ENCODE measurements at places on chromosomes 5 and 9.

DNA sequence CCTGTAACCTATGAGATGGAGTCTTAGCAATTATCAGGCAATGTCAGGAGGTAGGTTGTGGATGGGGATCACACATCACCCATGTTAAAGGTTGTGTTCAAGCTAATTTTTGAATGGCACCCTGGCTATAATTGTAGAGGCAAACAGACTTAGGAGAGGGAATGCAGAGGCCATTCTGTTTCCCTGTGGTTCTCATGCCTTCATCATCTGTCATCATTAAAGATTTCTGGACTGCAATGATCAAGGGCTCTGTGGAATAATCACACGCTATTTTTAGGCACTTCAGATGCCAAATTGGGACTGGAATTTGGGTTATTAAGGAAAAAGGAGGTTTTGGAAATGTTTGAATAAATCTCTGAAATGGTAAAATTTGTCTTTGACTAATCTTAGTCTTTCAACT is 1065.4 kb downstream of the TAF11L14 start:
- DNase-seq: no peak

DNA sequence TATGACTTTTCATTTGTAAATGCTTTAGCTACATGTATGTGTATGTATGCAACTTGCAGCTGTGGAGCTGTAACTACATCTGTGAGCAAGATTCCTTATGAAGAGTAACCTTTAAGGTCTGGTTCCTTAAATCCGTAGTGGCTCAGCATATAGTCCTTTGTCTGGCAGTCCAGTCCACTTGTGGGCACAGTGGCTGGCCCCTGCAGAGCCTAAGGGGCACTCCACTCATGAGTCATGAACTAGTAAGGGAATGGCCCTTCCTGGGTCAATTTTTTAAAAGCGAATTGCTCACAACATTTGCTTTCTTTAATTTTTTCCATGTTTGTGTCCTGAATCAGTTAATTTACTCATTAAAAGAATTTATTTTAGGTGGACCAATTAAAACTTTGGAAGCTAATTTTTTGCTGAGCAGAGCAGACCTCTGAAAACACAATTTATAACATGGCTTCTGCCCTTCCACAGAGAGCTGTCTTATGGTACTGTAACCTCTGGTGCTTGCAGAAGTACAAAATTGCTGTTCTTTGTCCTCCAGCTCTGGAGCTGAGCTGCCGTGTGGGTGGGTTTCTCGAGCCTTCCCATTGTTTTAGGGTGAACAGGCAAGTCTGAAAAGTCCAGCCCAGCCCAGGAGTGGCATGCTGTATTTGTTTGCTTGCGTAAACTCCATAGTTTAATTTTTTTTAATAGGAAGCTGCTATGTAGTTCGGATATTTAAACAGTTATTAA is 110.1 kb downstream of the MVB12B start:
- peak; percentile 26 for DNase-seq

GRCh38 chr5:74288448-74289108 is 351.9 kb downstream of the ENC1 start:
- no peak for DNase-seq

GRCh38 chr9:72165326-72165725 is 16.1 kb downstream of the GDA start:
- DNase-seq: no peak

- DNase-seq: peak; percentile 56
These were observed 789 bp downstream of the SEMA6A start for GRCh38 chr5:116573702-116574366.

GRCh38 chr9:101601904-101602765 is 7.4 kb upstream of the PPP3R2 start:
- DNase-seq: peak; percentile 60

- DNase-seq: no peak
These were observed 21.7 kb downstream of the ABO start for GRCh38 chr9:133253268-133253667.

DNA sequence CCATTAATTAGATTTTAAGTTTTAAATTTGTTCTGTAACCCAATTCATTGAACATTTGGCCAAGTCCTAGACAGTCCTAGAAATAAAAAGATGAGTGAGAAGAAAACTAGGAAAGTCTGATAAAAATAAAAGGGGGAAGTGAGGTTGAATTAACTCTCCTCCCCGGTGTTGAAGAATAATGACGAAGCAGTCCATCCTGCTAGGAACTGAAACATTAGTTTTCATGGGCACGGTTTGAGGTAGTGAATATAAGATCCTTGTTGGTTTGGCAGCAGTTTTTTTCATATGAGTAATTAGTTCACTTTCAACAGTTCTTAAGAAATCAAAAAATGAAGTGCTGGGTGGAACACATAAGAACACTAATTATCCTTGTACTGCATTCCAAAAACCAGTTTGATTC is 103.1 kb downstream of the MTREX start:
- DNase-seq: no peak

DNA sequence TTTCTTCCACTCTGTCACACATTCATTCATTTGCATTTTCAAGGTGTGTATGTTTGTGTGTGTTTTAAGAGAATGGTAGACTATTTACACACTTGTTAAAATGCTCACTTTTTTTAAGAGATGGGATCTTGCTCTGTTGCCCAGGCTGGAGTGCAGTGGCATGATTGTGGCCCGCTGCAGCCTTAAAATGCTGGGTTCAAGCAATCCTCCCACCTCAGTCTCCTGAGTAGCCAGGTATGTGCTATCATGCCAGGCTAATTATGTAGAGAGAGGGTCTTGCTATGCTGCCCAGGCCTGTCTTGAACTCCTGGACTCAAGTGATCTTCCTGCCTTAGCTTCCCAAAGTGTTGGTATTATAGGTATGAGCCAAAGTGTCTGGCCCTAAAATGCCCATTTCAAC is 173.5 kb downstream of the PDE4D start:
- DNase-seq: no peak

GRCh38 chr9:111005746-111006470 is 32.4 kb downstream of the LPAR1 start:
- no peak for DNase-seq

DNA sequence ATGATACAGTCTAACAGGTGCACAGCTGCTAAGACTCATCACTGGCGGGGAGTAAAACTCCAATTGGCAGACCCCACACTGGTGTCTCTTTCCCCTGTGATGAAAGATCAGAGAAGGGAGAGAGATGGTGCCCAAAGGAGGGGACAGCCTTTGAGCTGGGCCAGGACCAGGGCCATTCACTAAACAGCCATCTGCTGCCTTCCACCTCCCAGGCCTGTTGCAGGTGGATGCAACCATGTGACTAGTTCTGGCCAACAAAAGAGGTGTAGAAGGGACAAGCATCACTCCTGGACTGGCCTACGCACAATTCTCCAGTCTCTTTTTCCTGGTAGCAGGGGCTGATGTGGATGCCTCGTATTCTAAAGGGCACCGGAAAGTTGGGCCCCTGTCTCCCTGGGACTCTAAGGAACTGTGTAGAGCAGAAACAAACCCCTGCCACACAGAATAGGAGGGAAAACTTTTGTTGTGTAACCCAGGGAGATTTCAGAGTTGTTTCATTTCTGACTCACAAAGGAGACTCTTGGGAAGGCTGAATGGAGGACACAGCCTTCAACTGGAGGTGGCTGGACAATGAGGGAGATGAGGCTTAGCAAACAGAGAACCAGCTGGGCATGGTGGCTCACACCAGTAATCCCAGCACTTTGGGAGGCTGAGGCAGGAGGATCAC is 26.9 kb downstream of the TNIP1 start:
- DNase-seq: no peak

GRCh38 chr9:18721267-18721994 is 247.5 kb downstream of the ADAMTSL1 start:
- peak; percentile 78 for DNase-seq

- DNase-seq: no peak
These were observed 316.3 kb downstream of the GABRB2 start for GRCh38 chr5:161230221-161230620.

DNA sequence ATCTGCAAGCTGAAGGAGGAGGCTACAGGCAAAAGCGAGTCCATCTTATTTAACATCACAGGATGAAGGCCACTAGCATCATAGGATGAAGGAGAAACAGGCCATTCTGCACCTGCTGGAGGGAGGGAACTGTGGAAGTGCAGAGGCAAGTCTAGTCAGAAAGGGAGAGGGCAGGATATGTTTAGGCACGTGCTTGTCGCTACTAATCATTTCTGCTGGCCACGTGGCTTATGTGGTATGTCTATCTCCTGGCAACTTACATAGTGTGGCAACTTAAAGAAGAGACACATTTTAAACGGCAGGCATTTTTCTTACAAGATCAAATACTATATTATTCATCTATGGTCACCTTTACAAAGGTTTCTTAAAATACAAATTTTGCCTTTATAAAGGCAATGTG is 74.0 kb downstream of the GNAQ start:
- DNase-seq: no peak

DNA sequence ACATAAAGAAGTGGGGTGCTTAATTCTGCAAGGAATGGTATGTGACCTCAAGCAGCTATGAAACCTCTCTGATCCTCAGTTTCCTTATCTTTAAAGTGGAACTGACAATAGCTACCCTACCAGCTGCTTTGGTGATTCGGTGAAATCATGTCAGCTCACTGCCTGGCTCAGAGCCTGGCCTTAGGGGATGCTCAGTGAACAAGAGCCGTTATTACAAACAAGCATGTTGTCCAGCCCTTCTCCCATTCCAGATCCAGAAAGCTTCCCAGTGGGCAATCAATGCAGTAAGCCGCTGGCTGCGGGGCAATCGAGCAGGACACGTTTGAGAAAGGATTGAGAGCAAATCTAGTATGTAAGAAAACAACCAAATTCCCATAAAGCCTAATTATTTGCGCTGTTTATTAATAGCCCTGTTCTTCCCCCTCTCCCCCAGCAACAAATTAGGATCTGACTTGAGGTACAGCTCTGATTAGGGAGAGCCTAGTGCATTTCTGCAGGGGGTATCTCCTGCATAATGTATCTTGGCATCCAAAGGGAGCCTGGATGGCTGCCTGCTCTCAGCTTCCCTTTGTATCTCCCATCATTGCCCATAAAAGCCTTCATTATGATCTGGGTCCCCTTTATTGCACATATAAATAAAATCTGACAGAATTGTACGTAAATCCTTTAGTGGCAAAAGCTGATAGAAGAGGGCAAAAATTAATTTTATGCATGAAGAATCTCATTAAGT is 371.4 kb downstream of the TMEM232 start:
- no peak for DNase-seq

- DNase-seq: no peak
These were observed 237.2 kb downstream of the ROR2 start for GRCh38 chr9:91712811-91713210.

DNA sequence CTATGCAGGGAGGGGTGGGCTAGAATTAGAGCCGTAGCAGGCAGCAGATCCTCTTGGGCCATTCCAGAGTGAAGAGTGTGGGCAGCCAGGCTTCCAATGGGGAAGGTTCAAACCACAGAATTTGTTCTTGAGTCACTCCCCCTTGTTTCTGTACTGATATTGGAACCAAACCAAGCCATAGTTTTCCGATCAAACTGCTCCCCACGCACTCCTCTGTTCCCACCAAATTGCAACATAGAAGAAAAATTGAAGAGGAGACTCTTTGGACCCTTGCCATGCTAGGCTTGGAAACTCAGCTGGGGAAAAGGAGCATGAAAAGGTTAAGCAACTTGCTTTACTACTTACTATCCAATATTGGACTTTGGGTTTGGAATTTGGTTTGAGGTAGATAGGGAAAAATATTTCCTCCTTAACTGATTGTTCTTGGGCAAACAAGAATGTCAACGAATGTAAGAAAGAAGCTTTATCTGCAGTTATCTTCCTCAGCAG is 165.8 kb upstream of the NR3C1 start:
- no peak for DNase-seq

DNA sequence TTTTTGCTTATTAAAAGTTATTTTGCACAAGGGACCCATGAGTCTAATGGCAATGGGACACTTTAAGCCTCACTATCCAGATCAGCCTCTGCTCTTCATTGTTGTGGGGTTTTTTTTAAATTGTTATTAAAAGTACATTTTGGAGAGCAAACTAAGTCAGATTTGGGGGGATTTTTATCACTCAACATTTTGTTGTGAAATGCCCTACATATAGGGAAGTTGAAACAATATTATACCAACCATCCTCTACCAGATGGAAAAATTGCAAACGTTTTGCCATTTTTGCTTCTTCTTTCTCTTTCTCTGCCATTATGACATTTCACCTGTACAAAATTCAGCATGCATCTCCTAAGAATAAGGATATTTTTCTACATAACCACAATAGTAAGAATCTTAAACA is 75.3 kb downstream of the SLC1A3 start:
- DNase-seq: no peak

DNA sequence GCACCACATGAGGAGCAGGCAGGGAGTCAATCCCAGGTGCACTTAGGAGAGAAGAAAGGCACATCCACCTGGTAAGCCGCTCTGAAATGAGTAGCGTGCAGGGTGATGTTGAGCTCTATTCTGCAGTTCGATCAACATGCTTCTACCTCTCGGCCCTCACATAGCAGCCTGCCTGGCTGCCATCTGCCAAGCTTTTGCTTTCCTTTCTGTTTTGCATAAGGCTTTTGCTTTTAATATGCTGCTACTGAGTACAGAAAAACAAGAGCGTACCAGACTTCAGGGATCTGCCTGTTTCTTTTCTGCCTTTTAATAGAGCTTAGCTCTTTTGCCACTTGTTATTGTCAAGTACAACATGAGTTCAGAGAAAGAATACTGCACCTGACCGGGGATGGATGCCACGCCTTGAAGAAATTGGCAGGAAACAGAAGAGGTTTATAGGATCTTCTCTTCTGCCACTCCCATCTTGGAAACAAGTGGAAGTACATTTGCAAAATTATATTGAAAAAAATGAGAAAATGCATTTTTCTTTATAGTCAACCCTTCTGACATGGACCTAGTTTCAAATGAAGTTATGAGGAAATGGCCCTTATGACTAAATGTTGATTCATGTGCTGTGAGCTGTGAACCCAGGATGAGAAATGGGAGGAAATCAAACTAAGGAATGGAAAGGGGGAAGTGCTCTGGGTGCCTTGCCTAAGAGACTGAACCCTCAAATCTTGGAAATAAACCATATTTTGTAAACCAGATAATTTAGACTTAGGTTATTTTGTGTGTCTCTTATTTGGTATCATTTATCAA is 4.0 kb upstream of the FCHO2 start:
- DNase-seq: no peak

- DNase-seq: no peak
These were observed 164.1 kb downstream of the WDR70 start for GRCh38 chr5:37543216-37543615.

DNA sequence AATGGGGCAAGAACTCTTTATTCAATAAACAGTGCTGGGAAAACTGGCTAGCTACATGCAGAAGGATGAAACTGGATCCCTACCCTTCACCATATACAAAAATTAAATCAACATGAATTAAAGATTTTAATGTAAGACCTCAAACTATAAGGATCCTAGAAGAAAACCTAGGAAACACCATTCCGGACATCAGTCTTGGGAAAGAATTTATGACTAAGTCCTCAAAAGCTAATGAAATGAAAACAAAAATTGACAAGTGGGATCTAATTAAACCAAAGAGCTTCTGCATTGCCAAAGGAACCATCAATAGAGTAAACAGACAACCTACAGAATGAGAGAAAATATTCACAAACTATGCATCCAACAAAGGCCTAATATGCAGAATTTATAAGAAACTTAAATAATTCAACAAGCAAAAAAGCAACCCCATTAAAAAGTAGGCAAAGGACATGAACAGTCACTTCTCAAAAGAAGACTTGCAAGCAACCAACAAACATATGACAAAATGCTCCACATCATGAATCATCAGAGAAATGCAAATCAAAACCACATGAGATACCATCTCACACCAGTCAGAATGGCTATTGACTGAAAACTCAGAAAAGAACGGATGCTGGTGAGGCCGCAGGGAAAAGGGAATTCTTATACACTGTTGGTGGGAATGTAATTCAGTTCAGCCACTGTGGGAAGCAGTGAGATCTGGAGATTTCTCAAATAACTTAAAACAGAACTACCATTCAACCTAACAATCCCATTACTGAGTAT is 104.3 kb upstream of the MAP3K1 start:
- DNase-seq: no peak

- DNase-seq: no peak
These were observed 2.8 kb downstream of the RXRA start for GRCh38 chr9:134328841-134329575.
